Stimulated activated naive CD4-positive, alpha-beta T cell (primary cell): ENCODE measurements at places on chromosomes 1 and 21.

GRCh38 chr1:227131193-227131592 is 187.1 kb downstream of the CDC42BPA start:
- no peak for DNase-seq

DNA sequence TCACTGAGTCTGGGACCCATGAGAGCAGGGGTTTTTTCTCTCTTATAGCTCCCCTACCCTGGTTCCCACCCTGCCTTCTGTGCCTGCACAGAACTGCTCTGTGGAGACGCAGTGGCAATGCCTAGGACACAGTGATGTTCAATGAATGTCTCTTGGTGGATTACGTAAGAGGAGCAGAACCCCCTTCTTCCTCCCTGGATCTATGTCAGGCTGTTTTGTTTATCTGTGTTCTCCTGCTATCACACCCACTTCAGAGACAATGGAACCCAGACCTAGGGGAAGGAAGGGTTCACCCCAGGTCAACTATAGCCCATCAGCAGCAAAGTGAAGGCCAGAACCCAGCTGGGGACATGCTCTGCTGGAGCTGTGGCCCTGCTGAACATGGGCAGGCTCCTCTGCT is 2.0 kb downstream of the HPCAL4 start:
- no peak for DNase-seq

DNA sequence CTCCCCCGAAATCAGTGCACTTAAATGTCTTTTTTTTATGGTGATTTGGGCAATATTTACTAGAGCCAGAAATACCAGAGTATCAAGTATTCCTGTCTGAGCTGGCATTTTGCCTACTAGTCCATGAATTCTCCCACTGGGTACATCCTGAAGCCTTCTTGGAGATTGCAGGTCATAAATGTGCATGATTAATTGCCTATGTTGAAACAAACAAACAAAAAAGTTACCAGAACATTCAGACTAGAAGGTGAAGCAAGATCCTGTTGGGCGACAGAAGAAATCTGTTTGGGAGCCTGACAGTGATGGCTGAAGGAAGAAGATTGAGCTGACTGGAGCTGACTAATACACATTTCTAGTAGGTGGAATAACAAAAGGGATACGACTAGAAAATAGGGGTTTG is 127.4 kb upstream of the NRIP1 start:
- DNase-seq, result no peak

GRCh38 chr1:90295534-90295933 is 300.6 kb downstream of the ZNF326 start:
- no peak for DNase-seq

DNA sequence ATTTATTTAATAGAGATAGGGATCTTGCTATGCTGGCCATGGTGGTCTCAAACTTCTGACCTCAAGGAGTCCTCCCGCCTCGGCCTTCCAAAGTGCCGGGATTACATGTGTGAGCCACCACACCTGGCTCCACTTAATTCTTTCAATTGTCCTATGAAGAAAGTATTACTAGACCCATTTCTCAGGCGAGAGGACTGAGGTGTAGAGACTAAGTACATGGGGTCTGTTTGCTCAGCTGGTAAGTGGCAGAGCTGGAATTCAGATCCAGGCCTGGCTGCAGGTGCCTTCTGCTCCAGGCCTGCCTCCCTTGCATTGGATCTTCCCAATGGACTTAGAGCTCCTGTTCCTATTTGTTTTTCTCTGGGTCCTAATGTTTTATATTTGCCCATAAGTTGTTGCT is 55.5 kb downstream of the HTR6 start:
- DNase-seq, result no peak

DNA sequence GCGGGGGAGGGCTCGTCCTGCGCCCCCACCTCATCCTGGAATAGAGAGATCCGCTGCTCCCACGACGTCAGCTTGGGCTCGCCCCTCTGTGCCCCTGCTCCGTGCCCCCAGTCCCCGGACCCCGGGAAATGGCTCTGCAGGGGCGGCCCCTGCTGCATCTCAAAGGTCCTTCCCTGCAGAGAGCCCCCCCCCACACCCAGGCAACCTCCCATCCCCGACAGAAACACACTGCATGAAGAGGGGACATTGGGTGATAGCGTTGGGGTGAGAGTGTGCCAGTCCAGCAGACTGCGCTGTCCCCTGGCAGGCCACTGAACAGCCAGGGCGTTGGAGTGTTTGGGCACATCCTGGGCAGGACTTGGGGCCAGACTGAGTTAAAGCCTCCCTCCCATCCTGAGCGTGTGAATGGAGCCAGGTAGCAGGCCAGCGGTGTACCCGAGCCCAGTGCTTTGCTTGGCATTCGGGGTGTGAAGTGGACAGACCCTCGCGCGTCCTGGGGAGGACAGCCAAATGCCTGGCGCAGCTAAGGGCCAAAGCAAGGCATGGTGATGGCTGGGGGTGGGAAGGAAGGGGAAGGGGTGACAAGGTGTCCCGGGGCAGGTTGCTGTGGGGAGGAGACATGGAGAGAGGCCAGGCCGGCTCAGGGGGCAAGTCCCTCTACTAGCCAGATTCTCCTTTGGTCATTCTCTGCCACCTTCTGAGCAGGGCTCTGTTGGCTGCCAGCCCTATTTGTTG is 633 bp upstream of the ETNK2 start:
- DNase-seq, result peak; percentile 47

- DNase-seq, result no peak
Measured at GRCh38 chr1:219699870-219700269, 87.0 kb upstream of the ZC3H11B start.

- no peak for DNase-seq
Measured at GRCh38 chr1:186091222-186091720, 283.8 kb downstream of the TPR start.

DNA sequence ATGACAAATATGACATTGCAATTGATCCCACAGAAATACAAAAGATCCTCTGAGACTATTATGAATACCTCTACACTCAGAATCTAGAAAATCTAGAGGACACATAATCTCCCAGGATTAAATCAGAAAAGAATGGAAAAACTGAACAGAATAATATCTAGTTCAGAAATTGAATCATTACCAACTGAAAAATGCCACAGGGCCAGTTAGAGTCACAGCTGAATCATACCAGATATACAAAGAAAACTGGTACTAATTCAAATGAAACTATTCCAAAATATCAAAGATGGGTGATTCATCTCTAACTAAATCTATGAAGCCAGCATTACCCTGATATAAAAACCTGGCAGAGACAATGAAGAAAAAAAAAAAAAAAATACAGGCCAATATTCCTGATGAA is 149.3 kb downstream of the BRINP3 start:
- no peak for DNase-seq

GRCh38 chr1:170669107-170669445 is 5.1 kb downstream of the PRRX1 start:
- DNase-seq, result no peak

DNA sequence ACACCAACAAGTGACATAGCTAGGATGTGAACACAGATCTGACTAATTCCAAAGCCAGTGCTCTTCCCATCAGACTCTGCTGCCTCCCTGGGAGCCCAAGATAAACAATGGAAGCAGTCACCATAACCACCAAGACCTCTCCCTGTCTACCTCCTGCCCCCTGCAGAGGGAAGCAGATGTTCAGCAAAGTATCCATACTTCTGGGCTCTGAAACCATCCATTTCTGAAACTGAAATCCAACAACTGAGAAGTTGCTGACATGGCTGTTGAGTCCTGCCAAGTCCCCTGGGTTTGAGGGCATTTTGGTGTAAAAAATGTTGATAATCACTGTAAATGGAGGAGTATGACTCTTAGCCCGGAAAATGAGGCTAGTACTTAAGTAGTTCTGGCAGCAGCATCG is 102.1 kb downstream of the TYW3 start:
- DNase-seq, result no peak

DNA sequence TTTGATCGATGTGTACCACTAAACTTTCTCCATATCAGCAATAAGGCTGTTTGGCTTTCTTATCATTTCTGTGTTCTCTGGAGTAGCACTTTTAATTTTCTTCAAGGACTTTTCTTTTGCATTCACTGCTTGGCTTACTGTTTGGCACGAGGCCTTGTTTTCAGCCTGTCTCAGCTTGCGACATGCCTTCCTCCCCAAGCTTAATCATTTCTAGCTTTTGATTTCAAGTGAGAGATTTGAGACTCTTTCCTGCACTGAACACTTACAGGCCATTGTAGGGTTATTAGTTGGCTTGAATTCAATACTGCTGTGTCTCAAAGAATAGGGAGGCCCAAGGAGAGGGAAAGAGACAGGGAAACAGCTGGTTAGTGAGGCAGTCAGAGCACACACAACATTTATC is 120.6 kb upstream of the KCND3 start:
- no peak for DNase-seq

- DNase-seq, result no peak
Measured at GRCh38 chr1:197468543-197469175, 200.6 kb downstream of the CRB1 start.

- no peak for DNase-seq
Measured at GRCh38 chr1:198072177-198072576, 84.6 kb upstream of the NEK7 start.

- no peak for DNase-seq
Measured at GRCh38 chr1:19765623-19766022, 34.1 kb downstream of the TMCO4 start.

GRCh38 chr1:19179597-19180264 is 30.3 kb downstream of the UBR4 start:
- DNase-seq, result peak; percentile 45
